ENCODE measurements at places on chromosomes 6 and 20. TPM values are rescaled to one million over a fixed set of nuclear protein-coding genes. Genes with fewer than 3 reads are reported as not detected.

C6orf47 gene
- total RNA-seq = 17.0 TPM

RAET1L gene
- not detected for total RNA-seq

KCNB1 gene
- 0.81 TPM for total RNA-seq

DNA sequence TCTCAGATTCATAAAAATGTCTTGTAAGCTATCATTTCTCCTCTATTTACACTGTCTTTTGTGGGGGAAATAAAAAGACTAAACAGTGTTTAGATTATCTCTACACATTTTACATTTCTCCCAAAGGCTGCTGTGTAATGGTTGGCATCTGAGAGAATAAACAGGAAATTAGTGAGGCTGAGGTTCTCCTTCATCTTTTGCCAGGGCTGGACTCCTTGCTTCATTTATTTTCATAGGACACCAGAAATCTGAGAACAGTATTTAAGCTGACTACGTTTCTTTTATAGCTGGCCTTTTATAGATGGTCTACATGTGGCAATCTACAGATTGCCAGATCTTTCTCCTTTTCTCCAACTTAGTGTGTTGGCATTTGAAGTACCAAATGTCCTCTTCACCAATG lies 41.5 kb downstream of the PLCB4 start:
- DNase-seq = no peak

- no peak for DNase-seq
Measured at GRCh38 chr6:118663993-118664985, 12.9 kb upstream of the CEP85L start.

- DNase-seq = no peak
Measured at GRCh38 chr20:57003012-57003411, 263.4 kb downstream of the BMP7 start.

DNA sequence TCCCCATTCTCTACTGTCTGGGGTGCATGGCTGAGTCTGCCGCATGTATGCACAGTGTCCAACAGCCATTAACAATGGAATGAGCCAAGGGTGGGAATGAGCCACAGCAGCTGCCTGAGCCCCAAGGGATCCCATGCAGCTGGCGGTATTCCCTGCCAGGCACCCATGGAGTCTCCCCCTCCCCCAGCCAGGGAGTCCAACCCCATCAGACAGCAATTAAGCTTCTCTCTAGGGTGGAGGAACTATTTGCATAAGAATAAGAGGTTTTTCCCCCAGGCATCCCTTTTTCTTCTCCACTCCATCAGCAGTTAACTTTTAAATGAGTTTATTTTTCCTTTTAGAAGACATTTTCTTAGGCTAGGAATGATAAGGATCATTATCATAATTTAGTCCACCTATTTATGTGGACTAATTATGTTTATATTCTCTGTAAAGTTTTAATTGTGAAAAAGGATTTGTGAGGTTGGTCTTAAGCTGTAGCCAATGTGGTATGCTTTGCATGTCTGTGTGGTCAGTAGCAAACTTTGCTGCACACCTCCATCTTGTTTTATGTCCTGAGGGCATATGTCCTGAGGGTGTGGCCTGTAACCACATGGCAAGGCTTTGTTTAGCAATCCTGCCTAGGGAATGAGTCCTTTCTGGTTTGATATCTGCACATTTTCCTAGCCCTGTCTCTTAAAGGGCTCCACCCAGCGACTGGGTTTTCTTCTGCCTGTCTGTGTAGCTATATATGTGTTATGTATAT lies 158.9 kb upstream of the OLIG3 start:
- no peak for DNase-seq

DNA sequence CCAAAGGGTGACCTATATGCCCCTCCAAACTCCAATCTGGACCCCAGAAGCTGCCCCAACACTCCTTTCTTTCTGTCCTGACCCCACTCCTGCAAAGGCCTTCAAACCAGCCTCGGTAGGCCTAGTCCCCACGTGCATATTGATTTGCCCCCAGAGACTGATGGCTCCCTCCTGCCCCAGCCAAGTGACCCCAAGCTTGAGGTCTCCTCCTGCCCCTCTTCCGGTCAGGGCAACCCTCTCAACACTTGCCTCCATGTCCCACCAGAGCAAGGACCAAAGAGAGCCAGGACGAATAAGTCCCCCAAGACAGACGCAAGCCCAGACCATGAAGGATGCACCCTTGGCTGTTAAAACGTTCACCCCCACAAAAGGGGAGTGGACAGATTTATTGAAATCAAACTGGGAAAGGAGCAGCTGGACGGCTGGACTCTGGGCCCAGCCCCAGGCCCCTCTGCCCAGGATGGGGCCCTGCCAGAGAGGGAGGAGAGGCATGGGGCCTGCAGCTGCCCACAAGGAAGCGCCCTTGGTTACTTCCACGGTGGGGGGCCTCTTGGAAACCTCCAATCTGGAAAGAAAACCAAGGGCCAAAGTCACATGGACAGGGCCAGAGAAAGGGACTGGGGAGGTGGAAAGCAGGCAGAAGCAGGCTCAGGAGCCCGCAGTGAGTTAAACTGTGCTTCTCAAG lies 2.4 kb upstream of the SPEF1 start:
- DNase-seq = peak; percentile 11

DNA sequence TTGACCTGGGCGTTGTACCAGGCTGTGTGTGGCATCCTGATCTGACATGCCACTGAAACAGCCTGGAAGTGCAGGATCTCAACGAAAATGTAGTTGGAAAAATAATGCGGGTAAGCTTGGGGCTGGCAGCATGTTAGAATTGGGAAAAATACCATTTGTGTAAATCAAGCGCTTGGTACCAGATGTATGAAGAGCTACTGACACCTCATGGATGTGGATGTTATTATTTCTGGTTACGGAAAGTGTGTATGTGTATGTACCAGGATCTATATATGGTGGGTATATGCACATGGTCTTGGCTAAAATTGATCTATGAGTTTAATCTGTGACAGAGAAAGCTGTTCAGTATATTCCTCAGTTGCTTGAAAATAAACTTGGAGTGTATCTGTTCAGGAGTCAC lies 22.7 kb downstream of the HIVEP1 start:
- no peak for DNase-seq

GRCh38 chr6:52365866-52366540 lies 4.1 kb downstream of the PAQR8 start:
- no peak for DNase-seq

DNA sequence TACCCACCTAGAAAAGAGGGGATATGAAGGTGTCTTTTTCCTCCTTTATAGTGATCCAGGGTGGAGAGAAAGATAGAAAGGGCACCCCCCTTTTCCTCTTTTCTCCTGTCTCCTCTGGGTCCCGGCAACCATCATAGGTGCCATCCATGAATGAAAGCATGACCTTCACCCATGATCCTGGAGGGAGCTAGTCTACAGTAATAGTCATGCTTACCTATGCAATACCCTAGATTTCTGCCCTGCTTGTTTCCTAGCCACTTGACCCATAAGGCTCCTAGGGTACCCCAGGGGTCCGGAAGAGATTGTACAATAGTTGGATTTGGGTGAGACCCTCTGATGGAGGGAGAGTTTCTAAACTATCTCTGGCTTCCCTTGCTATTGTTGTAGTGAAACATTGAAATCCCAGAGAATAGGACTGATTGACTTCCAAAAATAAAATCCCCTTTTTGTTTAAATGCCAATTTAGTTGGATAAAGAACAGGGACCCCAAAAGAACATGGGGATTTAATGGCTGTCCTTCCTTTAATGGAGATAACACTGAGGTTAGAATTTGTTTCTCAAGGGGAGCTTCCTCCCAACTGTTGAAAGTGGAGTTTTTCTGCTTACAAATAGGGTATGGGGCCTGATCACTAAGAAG lies 366.8 kb upstream of the KHDRBS2 start:
- DNase-seq = no peak

DNA sequence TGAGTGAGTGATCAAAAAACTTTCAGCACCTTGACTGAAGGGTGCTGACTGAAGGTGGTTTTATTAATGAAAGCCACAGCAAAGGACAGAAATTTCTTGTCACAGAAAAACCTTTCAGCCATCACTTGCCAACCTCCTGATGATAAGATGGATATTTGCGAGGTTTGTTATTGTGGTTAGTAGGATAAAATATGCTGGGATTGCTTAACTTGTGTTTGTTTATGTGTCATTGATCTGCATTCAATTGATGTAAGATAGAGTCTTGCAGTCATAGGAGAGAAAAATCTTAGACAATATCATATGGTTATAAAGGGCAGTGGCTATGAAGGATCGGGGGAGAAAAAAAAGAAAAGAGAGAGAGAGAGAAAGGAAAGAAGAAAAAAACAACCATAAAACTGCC lies 1.2 kb downstream of the TSBP1 start:
- DNase-seq = no peak
